ENCODE measurements at places on chromosomes 7 and 10.

GRCh38 chr10:129705676-129706075, 238.6 kb downstream of the MGMT start:
- no peak for DNase-seq

DNA sequence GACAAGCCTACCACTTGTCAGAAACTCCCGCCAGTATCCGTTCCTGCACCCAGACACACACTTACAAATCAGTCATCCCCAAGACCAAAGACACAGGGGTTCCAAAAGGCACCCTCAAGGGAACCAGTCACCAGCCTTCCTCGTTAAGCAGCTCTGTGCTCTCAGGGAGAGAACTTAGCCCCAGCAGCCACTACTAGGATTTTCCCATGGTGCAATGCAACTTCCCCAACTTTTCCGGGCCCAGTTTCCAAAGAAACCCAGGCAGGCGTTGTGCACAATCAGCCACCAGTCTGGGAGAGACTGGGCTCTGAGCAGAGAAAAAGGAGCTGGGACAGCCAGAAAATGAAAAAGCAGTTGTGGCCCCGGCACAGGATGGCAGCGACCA, 1.2 kb downstream of the DLG5 start:
- DNase-seq, result peak; percentile 77

- no peak for DNase-seq
Observed at GRCh38 chr10:32454148-32454547, 8.2 kb downstream of the CCDC7 start.

DNA sequence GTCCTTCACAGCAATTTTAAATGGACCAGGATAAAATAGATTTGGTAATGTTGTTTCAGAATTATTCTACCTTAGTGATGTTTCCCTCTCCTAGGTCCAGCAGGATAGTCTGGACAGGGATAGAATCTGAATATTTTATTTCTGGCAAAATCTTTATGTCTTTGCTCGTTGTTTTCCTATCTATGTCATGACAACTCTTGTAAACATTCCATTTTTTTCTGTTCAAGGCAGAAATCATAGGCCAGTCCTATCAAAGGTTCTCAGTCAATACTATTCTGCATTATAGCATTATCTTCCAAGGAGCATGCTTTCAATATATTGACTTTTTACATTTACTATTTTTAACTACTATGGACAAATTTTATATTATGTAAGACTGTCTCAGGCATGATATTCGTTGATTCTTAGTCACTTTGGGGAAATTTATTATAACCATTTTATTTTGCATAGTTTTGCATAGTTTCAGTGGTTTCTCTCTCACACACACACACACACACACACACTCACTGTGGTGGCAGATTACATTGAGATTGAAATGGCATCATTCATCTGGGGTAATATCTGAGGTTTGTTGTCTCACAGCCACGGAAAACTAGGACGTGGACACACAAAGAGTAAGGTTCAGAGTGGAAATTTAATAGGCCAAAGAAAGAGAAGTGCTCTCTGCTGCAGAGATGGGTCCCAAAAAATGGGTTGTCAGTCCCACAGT, 17.2 kb downstream of the TAS2R60 start:
- no peak for DNase-seq

DNA sequence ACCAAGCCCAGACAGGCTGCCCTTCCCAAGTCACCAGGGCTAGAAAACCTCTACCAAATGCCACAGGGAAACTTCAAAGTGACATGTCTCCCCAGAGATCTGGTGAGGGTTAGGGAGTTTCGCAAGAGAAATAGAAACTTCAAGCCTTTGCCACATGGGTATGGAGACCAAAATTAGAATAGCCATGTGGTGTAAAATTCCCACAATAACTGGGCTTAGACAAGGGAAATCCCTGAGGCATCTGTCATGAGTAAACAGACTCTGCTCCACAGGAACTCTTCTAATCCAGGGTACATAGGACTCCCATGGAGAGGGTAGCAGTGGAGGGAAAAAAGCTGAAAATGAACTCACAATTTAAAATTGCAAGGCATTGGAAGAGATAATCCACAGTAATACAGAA, 14.3 kb downstream of the ADAM12 start:
- no peak for DNase-seq

- DNase-seq, result no peak
Observed at GRCh38 chr10:117970962-117971361, 75.8 kb downstream of the RAB11FIP2 start.

GRCh38 chr7:111238886-111239285, 148.0 kb downstream of the LRRN3 start:
- no peak for DNase-seq

- no peak for DNase-seq
Observed at GRCh38 chr10:69445041-69445440, 6.2 kb upstream of the TSPAN15 start.

- DNase-seq, result no peak
Observed at GRCh38 chr10:117635826-117636225, 93.3 kb downstream of the EMX2 start.

DNA sequence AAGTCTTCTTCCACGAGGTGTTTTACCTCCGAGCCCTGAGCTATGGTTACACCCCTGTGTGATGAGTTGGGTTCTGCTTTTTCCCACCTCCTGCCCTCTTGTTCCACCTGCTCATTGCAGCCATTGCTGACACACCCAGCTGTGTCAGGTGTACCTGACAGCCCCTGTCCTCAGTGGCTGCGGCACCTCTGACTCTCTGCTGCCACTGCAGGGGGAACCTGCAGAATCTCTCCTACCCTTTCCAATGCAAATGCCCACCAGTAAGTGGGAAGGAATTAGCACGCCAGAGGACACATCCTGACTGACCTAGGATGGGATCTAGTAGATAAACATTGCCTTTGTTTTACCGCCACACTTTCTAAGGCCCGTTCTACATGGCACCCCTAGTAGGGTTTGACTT, 600.9 kb upstream of the MKI67 start:
- no peak for DNase-seq

- peak; percentile 68 for DNase-seq
Observed at GRCh38 chr10:79162861-79163665, 94.3 kb downstream of the ZMIZ1 start.

GRCh38 chr7:12715372-12716133, 28.1 kb downstream of the ARL4A start:
- DNase-seq, result peak; percentile 67

DNA sequence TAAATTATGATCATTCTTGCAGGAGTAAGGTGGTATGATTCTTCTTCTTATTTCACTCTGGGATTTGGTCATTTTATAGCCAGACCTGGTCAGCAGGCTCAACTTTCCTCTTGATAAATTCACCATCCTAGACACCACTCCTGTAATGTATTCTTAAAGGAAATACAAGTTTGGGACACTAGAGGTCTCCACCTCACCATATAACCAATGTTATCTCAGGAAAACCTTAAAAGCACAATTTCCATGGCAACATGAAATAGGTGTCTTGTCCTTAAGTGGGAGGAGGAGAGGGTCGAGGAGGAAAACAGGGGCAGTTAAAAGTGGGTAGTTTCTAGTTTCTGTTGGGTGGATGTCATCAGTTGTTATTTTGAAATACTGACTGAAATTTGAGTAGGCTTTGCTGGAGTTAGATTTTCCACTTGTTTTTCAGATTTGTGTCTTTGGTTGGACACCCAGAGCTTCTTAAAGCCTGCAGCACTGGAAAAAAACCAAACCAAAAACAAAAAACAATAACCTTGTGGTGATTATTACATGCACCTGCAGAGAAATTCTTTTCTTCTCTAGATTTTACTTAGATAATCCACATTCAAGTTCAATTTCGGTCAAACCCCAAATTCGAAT, 163.1 kb downstream of the PRKCQ start:
- DNase-seq, result peak; percentile 64

GRCh38 chr7:47988496-47989386, 9.3 kb upstream of the HUS1 start:
- no peak for DNase-seq

- DNase-seq, result no peak
Observed at GRCh38 chr7:155594163-155594732, 47.9 kb upstream of the CNPY1 start.

DNA sequence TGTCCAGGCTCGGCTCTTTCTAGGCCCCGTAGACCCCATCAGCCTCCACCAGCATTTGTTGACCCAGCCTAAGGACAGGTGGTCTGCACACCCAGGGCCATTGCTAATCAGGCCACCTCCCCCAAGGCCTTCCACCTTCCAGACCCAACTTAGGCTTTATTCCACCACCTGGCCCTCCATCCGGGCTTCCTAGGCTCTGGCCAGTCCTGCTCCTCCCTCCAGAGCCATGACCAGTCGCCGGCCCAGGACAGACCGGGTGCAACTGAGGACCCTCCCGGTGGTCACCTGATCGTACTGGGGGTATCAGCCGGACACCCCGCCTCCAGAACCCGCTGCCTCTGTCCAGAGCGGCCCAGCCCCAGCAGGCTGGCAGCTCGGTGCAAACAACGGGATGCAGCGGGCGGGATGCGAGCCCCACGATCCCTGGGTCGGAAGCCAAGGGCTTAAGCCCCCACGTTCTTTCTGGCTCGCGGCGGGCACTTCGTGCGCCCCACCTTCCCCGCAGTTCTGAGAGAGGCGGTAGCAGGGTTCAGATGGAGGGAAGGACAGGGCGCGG, 545 bp downstream of the NACAD start:
- no peak for DNase-seq

DNA sequence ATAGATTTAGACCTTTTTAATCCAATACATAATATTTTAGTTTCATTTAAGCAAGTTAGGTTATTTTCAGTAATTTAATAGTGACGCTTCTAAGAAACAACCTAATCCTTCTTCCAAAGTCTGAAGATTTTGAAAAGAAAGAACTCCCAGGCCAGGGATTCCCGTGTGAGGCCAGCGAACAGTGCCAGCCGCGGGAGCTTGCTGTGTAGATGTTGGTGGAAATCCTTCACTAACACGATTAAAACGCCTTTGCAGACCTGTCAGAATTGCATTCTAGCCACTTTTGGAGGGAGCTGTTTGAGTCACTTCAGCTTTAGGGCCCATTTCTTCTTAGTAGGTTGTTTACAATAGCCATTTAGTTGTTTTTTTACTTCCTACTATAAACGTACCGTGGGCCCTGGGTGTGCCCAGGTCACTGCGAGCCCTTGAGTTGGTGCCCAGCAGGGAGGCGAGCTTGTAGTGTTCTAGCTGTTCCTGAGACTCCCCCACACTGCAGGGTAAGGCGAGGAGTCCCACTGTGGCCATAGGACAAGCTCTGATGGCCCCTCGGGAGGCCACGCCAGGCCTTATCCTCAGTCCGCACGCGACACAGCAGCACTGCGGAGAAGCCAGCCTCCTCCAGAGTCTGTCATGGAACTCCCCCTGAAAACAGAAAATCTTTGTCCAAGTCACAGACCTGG, 32.3 kb downstream of the PPP2R2D start:
- no peak for DNase-seq

GRCh38 chr7:120919466-120919865, 31.1 kb upstream of the ING3 start:
- DNase-seq, result no peak

- DNase-seq, result peak; percentile 62
Observed at GRCh38 chr10:110498087-110498981, 627 bp downstream of the DUSP5 start.

- DNase-seq, result no peak
Observed at GRCh38 chr7:86790383-86790782, 146.7 kb downstream of the GRM3 start.

Data from AG20443 (cell line).